ENCODE measurements at places on chromosomes 1 and 21.

GRCh38 chr1:236400061-236400603, 6.0 kb downstream of the EDARADD start:
- DNase-seq: no peak

- DNase-seq: no peak
Measured at GRCh38 chr1:11781297-11781696, 19.3 kb downstream of the C1orf167 start.

GRCh38 chr1:171204296-171204695, 19.2 kb downstream of the FMO2 start:
- no peak for DNase-seq

- DNase-seq: peak; percentile 11
Measured at GRCh38 chr1:232474826-232475225, 155.1 kb downstream of the SIPA1L2 start.

GRCh38 chr1:192489047-192489446, 86.5 kb upstream of the RGS1 start:
- peak; percentile 16 for DNase-seq

- peak; percentile 51 for DNase-seq
Measured at GRCh38 chr1:175000697-175001187, 995 bp downstream of the CACYBP start.

GRCh38 chr1:216425577-216425976, 2.3 kb upstream of the USH2A start:
- no peak for DNase-seq

DNA sequence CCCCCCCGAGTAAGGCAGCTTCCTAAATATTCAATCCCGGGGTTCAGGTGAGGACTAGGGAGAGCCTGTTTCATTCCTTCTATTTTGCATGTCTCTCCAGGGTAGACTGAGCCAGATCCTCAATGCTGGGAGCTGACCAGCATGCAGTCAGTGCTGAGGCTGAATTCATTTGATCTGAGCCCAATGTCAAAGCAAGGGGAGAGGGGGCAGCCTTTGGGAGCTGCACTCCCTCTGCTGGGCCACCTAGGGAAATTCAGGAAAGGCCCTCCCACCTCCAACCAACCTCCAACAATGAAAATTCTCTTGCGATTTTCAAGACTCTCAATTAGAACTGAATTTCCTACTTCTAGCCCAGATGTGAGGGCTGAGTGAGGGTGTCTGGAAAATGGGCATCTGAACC, 371.2 kb downstream of the NPHP4 start:
- no peak for DNase-seq

- no peak for DNase-seq
Measured at GRCh38 chr1:232786845-232787455, 18.3 kb upstream of the MAP10 start.

- peak; percentile 66 for DNase-seq
Measured at GRCh38 chr1:228459091-228459993, 27.8 kb upstream of the RNF187 start.

DNA sequence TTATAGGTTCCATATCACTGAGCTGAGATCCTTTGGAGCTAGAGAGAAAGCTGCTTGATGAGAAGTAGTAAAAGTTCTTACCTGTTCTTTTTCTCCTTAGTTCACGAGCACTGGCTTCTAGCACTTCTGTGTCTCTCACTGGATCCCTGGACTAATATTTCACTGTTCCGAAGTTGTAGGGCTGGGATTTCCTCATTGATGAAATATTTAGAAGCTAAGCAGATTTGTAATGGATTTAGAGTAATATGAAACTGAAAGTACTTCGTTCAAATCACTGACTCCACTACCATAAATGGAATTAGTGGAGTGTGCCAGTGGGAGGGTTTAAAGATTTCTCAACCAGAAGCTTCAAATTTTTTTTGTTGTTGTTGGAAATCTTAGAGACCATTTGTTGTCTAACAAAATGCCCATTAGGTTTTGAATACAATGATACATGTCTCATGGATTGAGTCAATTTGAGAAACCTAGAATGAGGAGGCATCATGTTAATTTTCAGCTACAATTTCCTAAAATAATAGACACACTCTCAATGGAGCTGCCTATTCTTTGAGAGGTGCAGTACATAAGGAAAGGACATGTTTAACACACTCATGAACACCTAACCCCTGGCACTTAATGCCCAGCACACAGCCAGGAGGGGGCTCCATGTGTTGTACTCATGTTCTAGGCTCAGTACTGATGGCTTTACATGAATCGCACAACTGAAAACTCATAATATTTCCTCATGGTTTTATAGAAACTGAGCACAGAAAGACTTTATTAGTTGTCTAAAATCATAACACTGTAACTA, at the start of gene GBP1:
Gene GBP1, minus strand, starts transcription at position 130 of the 790 bp plus-strand sequence. CDS start 1,974 bp downstream, outside the sequence.
- DNase-seq: peak; percentile 84

DNA sequence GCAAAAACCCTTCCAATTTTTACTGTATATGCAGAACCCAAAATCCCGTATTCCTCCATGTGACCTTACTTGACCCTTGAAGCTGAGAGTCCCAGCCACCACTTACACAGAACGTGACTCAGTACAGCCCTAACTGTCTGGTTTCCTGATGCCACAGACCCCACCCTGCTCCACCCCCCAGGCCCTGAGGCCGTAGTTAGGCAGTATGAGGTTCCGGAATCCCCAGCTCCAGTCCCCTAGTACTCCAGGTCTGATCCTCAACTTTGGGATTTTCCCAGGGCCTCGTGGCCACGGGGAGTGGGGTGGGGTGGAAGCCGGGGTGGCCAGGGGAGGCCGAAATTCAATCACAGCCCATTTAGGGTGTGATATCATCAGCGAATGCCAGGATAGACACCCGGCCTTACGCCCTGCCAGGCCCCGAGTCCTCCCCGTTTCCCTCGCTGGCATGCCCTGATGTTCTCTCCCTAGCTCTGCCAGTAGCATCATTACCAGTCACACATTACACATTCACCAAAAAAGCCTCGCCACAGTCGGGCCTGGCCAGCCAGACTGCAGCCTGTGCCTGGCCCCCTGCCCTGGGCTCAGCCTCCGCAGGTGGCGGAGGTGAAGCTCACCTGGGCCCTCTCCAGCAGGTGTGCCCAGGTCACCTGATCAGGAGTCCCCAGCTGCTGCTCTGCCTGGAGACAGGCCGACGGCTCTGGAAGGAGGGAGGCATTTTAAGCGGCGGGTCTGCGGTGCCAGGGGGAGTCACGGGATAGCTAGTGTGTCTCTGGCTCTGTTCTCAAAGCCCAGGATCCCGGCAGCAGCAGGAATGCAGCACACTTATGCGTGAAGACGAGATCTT, 70.8 kb downstream of the SCCPDH start:
- DNase-seq: no peak

- DNase-seq: no peak
Measured at GRCh38 chr1:149945206-149945605, 8.5 kb upstream of the MTMR11 start.

DNA sequence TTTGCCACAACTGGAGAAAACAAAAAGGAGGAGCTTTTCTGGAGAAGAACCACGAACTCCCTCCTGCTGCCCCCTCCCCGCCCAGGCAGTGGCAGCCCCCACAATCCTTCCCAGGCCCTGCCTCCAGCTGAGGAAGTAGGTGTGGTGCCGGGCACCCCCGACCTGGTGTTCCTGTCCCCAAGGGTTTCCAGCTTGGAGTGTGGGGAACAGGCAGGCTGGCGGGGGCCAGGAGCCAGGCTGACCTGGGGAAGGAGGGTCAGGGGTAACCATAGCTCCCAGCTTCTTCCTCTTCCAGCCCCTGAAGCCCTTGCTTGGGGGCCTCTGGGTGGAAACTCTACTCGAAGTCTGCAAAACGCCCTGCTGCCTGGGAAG, 4.2 kb upstream of the HES5 start:
- DNase-seq: no peak

GRCh38 chr1:4510276-4510691, 144.1 kb upstream of the AJAP1 start:
- DNase-seq: no peak

All from endothelial cell of umbilical vein (primary cell).